ENCODE measurements at places on chromosomes 3 and 15.

DNA sequence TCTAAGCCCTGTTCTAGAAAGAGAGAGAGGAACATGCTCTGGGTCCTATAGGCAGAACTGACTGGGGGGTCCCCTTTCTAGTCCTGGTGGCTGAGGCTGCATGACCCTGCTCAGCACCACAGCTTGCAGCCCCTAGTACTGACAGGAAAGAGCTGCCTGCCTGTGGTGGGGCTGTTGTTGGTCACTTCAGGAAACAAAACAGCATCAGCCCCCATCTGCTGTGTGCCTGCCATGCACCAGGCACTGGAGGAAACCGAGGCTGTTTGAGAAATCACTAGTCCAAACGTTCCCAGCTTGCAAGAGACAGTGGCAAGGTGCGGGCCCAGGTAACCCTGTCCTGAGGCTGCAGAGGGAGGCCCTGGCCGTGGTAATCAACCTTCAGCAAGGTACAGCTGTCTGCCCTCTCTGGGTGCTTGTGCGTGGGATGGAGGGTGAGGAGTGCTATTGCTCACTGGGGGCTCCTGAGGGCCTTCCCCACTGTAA lies 90.6 kb downstream of the IQSEC1 start:
- DNase-seq, result no peak

DNA sequence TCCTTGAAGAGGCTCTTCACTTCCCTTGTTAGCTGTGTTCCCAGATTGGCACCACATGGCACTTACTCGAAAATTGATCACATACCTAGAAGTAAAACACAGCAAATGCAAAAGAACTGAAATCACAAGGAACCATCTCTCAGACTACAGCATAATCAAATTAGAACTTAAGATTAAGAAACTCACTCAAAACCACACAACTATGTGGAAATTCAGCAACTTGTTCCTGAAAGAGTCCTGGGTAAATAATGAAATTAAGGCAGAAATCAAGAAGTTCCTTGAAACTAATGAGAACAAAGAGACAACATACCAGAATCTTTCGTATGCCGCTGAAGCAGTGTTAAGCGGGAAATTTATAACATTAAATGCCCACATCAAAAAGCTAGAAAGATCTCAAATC lies 566.3 kb upstream of the TGFBR2 start:
- no peak for DNase-seq

GRCh38 chr3:80238606-80239005 lies 470.8 kb upstream of the ROBO1 start:
- DNase-seq, result no peak

- DNase-seq, result no peak
Measured at GRCh38 chr15:99716540-99717095, 16.6 kb downstream of the LYSMD4 start.

DNA sequence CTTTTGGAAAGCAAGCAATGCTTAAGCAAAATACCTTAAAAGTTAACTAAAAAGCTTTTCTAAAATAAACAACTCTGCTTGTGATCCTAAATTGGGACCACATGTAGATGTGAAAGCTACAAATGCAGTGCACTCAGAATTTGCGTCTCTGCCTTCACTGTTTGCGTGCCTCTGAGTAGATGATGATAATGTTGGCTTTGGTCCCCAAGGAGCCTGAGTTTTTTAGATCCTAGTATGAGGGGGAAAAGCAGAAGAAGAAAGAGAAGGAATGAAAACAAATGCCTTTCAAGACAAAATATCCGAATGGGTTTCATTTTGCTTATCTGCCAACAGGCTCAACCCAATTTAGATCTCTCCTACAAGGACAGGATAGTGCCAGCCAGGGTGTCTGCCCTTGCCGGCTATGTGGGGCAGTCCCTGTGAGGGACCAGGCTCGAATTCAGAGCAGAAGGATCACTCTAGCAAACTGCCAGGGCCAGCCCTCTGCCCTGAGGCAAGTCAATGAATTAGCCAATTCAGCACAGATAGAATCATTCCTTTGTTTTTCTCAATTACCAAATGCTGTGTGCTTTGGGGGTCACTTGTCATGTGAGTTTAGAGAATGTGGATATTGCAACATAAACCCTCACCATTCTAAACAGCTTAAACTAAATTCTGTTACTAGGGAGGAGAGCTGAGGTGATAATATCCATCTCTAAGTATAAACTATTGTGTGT lies 28.5 kb downstream of the SCG5 start:
- no peak for DNase-seq

- DNase-seq, result no peak
Measured at GRCh38 chr15:45393851-45394250, 15.5 kb upstream of the GATM start.

DNA sequence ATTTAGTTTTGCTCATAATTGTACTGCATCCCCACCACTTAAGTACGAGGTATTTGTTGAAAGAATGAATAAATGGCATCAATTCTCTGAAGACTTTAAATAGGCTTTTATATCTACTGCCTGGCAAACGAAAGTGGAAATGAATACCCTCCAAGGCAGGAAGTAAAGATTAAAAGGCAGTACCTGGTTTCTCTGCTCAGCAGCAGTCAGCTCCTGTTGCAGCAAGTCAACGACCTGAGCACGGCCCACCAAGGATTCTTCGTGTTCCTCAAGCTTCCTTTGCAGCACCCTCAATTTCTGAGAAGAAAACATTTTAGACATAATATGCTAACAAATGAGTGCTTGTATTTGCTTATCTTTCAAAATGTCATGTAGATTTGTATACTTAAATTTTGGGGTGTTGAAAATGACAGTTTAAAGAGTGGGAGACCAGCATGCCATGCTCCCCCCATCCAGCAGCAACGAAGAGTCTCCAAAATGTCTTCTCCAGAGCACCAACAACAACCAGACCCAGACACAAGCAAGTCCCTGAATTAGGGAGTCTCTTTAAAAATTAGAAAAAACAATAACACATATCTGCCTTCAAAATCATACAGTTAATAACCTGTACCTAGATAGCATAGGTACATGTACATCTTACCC lies 31.2 kb downstream of the GOLGB1 start:
- DNase-seq, result no peak

DNA sequence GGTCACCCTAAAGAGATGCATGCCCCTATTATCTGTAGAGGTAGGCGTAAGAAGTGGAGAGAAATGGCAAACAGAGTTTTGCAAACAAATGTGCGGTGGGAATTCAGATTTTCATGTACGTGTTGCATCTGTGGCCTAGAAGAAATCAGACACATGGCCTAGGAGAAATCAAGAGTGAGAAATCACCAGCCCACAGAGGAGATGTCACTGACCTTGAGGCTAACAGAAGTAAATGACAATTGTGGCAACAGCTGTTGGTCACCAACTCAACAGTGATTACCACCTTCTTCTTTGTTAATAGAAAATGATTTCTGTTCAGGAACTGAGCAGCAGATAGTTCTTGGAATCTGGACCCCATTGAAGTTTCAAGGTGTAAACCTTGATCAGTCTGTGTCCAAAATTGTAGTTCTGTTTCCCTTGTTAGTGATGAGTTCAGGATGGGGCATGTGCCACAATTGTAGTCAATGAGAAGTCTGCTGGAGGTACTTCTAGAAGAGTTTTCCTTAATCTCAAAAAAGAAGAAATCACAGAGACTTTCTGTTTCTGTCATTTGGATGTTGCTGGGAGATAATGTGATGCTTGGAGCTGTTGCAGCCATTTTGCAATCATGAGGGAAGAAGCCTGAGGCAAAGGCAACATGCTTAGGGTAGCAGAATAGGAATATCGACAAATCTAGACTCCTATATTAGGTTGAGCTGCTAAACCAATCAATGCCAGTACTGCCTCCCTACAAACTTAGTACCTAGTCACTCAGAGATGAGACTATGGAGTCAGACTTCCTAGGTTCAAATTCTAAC lies 34.3 kb upstream of the RFTN1 start:
- DNase-seq, result no peak

GRCh38 chr15:80202016-80202315 lies 49.2 kb downstream of the FAH start:
- no peak for DNase-seq

GRCh38 chr15:39029741-39030140 lies 465.1 kb upstream of the RASGRP1 start:
- DNase-seq, result no peak

DNA sequence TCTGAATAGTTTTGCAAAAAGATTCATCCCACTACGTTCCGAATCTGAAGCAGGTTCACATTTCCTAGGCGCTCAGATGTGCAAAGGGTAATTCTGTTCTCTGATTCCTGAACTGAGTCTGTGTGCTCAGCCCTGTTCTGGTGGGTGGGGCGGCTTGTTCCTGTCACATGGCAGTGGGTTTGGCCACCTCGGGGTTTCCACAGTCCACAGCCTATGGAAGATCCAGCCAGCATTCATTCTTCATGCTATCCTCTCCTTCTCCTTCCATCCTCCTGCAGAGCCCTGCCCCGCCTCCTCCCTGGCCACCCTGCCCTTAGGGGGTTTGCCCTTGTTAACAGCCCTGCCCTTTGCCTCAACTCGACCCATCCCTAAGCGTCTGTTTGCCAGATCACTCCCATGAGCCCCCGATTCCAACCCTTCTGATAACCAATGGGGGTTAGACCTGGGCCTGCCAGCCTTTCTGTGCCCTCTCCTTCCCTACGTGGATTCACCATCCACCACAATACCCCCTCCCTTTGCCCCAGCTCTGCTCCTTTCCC lies 31.0 kb downstream of the PRR20G start:
- DNase-seq, result no peak

DNA sequence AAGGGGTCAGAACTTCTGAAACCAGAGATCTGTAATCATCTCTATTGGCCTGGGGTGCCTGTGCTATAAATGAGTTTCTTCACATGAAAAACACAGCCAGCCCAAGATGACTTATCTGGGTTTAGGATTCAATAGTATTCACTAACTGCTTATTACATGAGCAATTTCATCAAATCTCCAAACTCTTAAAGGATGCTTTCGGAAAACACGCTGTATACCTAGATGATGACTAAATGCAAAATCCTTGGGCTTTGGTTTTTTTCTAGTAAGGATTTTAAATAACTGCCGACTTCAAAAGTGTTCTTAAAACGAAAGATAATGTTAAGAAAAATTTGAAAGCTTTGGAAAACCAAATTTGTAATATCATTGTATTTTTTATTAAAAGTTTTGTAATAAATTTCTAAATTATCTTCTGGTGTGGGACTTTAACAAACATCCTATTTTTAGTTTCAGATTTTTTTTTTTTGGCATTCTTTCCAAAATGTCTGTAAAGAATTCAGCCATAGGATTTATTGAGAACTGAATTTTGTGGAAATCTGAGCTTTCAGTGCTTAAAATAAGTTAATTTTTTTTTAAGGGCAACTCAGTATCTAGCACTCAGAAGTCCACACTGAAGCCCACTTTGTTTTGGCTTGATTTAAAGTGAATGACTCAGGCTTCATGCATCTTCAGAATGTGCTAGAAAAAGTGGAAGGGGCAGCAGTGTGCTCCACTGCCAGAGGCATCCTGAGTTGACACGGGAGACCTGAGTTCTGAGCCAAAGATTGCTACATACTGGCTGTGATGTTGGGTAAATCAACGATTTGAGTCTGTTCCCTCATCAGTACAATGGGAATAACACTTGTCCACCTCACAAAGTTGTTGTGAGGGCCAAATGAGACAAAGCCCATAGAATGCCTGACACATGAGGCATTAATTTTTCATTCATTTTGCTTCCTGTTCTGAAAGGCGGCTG lies 18.7 kb downstream of the TMEM43 start:
- DNase-seq, result no peak

DNA sequence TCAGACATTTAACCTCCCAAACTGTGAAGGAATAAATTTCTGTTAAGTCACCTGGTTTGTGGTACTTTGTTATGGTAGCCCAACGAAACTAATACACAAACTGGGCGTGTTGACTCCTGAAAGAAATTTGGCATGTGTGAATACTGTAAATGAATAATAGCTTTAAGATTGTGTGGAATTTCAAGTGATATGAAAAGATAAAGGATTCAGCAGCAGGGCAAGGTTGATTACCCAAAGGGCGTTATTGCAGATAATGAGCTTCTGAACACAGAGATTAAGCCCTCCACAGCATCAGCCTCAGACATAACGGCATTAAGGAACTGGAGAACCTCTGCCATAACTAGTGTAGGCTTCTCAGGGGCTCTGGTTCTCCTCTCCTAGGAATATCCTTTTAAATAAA lies 451.5 kb upstream of the NECTIN3 start:
- no peak for DNase-seq

DNA sequence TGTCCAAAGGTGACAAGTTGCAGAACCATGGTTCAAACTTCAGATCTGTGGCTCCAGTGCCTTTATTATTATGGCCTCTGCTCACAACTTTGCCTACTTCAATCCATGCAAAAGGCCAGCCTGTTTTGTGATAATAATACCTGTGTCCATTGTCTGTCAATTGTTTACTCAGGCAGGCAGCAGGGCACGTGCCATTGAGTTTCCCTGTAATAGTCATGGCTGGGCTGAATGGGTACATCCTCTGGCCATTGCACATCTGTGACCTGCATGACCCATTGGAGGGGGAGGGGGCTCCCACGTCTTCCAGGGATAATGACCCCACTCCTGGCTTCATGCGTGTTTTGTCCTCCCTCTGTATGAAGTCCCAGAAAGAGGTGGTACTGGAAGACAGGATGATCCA lies 215.4 kb downstream of the SSR3 start:
- no peak for DNase-seq

GRCh38 chr3:49723296-49723627 lies 489 bp downstream of the GMPPB start:
- DNase-seq, result peak; percentile 53

DNA sequence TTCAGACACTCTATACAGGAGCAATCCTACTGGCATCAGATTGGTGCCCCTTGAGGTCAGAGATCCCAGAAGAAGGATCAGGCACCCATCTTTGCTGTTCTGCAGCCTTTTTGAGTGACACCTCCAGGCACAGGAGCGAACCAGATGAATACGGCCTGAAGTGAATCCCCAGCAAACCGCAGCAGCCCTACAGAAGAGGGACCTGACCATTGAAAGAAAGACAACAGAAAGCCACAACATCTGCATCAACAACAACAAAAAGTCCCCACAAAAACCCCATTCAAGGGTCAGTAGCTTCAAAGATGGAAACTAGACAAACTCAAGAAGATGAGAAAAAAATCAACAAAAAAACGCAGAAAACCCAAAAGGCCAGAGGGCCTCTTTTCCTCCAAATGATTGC lies 130.4 kb downstream of the PPM1L start:
- DNase-seq, result no peak

DNA sequence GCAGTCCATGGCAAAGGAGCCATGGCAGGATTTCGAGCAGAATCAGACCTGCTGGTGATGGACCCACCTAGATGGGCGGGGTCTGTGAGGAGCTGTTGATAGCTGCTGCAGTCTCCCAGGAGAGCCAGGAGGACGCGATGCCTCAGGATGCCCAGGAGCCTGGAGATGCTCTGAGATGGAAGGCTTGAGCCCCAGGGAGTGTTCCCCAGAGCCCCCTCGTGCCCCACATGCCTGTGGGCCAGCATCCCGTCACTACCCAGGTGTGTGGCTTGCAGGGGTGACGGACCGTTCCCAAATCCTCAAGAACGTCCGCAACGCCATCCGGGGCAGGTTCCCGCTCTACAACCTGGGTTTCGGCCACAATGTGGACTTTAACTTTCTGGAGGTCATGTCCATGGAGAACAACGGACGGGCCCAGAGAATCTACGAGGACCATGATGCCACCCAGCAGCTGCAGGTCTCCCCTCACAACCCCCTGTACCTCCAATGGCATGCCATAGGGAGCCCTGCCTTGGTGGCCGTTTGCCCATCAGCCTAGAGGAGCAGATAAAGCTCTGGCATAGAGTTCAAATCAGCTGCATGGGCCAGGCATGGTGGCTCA lies 6.7 kb downstream of the ITIH1 start:
- no peak for DNase-seq

All from K562 (cell line).